ENCODE measurements at places on chromosomes 6 and 20.

DNA sequence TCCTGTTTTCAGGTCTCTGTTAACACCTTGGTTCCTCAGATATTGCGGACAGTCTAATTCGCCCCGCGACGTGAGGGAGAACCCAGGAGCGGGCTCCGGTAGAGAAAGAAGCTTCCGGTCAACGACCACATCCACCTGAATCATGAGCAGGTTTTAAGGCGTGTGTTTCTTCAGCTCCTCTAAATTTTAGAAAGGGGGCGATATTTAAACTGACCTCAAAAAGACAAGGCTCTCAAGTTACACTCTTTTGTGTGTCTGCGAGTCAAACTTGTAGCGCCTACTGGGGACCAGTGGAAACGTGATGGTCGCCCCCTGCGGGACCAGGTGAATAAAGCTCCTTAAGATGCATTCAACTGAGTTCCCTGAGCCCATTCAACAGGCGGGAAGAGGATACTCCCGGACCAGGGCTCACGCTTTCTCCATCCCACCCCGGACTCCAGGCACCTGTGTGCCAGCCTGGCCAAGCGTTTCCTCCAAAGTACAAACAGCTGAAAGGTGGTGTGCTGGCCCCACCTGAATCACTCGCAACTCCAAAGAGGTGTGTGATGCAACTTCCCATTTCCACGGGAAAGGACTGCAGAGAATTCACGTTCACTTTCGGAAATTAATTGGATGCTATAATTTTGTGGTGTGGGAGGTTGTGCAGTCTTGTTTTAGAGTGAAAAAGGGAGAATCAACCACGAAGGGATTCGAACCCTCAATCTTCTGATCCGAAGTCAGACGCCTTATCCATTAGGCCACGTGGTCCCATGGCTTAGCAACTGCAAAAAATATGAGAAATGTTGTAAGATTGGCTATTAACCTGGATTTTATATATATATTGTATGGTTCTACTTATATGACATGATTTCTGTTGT lies 17.0 kb downstream of the GPX5 start:
- peak; percentile 99 for DNase-seq

GRCh38 chr20:41137614-41138474 lies 501 bp downstream of the PLCG1 start:
- DNase-seq: peak; percentile 95

- no peak for DNase-seq
Measured at GRCh38 chr20:39890697-39891096, 798.3 kb downstream of the MAFB start.

GRCh38 chr6:7529141-7529540 lies 12.3 kb upstream of the DSP start:
- DNase-seq: no peak

GRCh38 chr6:43986177-43986825 lies 141.0 kb downstream of the MRPL14 start:
- DNase-seq: no peak

DNA sequence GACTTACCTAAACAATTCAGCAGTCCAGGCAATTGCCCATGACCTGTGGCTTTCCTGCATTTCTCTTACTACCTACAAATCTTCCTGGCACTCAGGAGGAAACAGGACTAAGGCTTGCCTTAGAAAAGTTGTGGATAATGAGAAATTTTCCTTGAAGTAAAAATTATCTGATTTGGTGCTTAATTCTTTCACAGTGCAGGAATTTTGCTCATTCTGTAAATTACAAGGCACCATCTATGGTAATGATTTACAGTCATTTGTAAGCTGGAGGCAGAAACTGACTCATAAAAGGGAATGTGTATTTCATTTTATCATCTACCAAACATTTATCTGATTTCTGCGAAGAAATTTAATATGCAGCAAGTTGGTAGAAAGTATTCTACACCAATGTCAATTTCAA lies 211.5 kb upstream of the FKBP1C start:
- DNase-seq: peak; percentile 18

- no peak for DNase-seq
Measured at GRCh38 chr6:121187200-121187832, 147.0 kb downstream of the TBC1D32 start.

DNA sequence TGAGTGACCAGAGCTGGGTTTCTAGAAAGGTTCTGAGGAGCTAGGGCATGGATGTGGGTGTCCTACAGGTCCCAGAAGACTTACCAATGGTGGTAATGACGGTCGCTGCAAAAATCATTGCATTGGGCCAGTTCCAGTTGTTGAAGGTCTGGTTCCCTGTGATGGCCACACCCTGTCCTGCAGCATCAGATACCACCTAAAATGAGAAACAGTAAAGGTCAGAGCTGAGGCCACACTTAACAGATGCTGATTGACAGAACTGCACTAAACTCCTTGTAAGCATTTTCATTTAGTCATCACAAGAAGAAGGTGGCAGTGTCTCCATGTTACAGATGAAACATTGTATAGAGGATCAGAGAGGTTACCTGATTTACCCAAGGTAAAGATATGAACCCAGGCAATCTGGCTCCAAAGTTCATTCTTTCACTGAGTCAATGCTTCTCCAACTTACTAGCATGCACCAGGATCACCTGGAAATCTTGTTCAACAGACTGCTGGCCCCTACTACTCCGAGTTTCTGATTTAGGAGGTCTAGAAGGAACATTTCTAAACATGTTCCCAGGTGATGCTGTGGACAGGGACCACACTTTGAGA lies 33.4 kb downstream of the KCNK5 start:
- no peak for DNase-seq

- no peak for DNase-seq
Measured at GRCh38 chr6:148800536-148800935, 53.7 kb downstream of the UST start.

DNA sequence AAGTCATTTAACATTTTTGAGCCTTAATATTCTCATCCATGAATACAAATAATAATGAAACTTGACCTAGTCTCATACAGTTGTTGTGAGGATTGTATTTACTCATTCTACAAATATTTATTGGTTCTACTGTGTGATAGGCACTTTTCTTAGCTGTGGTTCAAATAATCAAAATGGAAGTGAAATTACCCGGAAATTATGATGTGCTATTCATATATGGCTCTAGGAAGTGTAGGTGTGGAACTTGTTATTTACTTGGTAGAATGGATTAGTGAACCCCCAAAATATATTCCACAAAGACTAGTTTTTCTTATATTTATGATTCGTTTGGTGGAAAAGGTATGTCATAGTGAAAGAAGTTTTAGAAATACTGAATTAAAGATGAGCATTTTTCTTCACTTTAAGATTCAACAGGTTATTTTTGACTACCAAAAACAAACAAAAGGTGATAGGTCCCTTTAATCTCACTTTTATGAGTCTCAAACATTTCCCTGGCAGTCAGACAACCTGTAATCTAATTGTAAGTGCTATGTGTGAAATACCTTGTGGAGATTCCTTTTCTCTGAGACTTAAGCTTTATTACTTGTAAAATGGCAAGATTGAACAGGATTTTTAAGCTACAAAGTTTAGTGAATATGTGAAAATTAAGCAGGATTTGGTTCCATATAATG lies 77.8 kb downstream of the STXBP5 start:
- peak; percentile 62 for DNase-seq

DNA sequence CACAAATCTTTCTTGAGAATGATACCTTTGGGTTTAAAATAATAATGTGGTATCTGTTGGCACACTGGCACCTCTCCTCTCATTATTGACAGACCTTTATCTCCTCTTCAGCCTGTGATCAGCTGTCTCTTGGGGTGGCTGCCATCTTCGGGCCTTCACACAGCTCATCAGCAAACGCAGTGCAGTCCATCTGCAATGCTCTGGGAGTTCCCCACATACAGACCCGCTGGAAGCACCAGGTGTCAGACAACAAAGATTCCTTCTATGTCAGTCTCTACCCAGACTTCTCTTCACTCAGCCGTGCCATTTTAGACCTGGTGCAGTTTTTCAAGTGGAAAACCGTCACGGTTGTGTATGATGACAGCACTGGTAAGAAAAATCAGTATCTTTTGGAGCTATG lies 232.8 kb downstream of the GRIK2 start:
- DNase-seq: peak; percentile 9

DNA sequence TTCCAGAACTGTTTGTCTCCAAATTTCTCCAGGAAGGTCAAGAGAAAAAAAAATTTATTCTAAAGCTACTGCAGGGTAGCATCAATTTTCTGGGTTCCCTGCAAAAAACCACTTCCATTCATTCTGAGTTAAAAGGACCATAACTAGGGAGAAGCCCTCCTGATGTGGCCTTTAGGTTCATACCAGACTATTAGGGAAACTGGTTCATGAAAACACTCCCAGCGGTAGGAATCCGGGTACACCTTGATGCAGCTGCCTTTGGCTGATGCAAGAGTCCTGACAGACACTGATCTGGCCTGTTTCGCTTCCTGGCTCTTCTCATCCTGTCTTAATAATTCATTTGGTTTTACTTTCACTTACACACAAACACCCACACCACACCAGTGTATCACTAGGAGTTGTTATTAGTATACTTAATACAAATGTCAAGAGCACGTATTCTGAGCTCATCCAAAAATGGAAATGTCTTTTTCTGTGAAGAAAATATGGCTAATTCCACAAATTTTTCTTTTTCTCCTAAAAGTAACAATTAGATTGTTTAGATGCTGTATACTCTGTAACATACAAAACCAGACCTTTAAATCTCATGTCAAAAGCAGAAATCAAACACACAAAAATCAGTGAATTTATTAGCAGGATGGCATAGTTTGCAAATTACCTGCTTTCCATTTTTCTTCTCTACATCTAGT lies 38.4 kb upstream of the ARHGAP18 start:
- DNase-seq: peak; percentile 73

- no peak for DNase-seq
Measured at GRCh38 chr6:33929575-33930288, 125.9 kb upstream of the MLN start.

DNA sequence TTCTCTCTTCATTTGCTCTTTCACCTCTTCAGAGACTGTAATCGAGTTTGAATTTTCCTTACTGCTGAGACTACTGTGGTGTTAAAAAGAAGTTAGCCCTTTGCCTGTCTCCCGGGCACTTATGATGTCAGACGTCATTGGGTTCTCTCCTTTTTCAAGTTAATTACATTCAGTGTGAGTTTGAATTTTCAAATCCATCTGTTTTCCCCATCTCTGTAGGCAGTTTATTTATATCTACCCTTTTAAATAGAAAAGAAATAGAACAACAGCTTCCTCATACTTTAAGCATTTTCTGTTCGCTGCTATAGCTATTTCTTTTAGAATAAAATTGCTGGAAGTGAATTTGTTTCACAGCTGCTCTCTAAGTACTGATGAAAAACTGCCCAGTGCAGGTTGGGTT lies 81.4 kb downstream of the MCHR2 start:
- no peak for DNase-seq

- no peak for DNase-seq
Measured at GRCh38 chr20:19631410-19631809, 126.6 kb upstream of the RIN2 start.

DNA sequence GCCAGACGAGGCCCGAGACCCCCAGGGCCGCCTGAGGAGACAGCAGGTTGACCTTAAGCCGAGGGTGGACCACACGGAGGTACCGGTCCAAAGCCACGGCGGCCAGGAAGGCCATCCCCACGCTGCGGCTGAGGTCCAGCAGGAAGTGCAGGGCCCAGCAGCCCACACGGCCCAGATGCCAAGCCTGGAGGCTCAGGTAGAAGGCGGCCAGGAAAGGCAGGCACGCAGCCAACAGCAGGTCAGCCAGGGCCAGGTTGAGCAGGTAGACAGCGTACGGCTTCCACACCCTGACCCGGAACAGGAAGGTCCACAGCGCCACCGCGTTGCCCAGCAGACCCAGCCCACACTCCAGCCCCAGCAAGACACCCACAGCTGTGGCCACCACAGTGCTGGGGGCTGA lies 366 bp downstream of the GPR31 start:
- no peak for DNase-seq

DNA sequence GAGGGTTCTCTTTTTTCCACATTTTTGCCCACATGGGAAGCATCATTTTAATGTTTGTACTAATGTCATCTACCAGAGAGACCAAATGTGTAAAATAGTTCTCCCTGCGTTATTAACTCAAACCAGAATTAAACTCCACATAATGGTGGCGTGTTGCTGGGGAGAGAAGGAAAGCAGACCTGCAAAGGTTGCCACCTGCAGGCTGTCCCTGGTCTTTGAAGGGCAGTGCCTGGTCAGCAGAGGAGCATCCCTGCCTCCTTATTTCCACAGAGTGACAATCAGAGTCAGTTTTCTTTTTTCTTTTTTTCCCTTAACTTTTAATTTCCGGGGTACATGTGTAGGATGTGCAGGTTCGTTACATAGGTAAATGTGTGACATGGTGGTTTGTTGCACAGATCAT lies 214.5 kb downstream of the TBX18 start:
- DNase-seq: peak; percentile 26

DNA sequence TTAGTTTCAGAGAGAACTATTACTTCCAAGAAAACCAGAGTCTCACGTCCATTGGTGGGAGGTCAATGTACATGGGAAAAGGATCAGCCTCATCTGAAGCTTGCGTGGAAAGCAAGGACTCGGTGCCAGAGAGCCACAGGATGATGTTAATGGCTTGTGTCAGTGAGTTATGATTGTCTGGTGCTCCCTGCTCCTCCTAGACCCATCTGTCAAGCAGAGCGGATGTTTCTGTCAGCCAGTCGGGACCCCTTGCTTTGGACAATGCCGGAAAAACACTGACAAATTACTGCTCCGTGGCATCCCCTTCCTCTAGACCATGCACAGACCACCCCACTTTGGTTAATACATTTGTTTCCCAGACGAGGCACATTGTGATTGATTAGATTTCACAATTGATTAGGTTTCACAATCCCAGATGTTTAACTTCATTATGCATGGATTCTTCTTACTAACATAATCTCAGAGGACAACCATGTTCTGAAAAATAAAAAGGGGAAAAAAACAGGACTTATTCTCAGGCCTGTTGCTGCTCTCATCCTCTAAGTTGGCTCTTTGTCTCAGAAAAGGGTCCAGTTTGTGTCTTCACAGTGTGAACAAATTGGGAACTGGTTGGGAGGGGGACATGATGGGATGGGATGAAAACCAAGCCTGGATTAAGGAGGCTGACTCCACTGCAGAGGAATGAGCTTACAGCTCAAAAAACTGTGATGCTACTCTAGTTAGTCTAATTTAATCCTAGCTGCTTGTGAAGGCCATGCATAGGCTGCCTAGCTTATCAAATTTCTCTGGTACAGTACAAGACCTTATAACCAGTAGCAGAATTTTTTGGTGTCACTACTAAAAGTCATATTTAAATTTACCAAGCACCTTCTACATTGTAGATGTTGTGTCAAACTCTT lies 51.9 kb downstream of the UNC5CL start:
- no peak for DNase-seq

GRCh38 chr6:1884313-1884712 lies 274.6 kb downstream of the FOXC1 start:
- no peak for DNase-seq

GRCh38 chr6:38459291-38459690 lies 180.4 kb downstream of the BTBD9 start:
- peak; percentile 41 for DNase-seq

Measured in mesendoderm (in vitro differentiated cells).